ENCODE measurements at places on chromosomes 7 and 10.

DNA sequence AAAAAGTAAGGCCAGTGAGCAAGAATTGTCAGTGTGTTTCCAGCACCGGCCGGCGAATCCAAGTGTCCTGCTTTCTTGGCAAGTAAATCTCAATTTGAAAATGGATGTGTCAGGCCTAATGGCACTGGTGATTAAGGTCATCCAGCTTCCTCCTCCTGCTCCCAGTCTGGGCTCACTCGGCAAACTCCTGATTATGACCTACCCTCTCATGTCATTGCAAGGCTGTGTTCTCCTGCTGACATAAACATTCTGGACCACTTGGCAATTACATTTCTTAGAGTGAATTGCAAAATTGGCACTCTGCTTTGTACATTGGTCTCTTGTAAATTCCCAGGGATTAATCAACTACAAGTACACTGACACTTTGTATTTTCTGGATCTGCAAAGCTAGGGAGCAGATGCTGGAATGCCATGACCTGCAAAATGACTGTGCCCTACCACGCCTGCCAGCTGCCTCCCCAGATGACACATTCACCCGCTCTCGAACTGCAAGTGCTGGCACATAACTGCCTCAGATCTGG, 473.8 kb downstream of the KIF20B start:
- DNase-seq, result no peak

DNA sequence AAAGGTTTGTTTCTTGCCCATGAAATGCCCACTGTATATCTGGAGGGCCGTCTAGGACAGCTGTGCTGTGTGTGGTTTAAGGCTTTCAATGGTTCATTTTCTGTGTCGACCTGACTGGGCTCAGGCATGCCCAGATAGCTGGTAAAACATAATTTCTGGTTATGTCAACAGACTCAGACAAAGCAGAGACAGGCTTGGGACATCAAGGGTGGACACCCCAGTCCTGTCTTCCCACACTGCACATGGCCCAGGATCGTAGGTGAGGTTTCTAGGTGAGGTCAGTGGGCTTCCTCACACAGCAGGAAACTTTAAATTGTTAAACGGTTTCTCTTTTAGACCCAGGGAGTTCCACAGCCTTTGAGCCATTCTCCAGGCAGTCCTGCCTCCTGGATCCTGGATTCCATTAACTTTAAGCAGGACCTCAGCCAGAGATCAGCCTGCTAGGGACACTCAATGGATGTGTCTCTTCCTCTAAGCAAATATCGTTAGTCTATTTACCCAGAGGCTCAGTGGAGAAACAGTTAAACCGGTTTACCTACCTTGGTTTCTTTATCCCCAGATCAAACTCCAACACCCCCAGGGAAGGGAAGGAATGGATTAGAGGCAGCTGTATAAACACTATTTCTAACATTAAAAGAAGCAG, 66.4 kb downstream of the ST8SIA6 start:
- DNase-seq, result no peak

DNA sequence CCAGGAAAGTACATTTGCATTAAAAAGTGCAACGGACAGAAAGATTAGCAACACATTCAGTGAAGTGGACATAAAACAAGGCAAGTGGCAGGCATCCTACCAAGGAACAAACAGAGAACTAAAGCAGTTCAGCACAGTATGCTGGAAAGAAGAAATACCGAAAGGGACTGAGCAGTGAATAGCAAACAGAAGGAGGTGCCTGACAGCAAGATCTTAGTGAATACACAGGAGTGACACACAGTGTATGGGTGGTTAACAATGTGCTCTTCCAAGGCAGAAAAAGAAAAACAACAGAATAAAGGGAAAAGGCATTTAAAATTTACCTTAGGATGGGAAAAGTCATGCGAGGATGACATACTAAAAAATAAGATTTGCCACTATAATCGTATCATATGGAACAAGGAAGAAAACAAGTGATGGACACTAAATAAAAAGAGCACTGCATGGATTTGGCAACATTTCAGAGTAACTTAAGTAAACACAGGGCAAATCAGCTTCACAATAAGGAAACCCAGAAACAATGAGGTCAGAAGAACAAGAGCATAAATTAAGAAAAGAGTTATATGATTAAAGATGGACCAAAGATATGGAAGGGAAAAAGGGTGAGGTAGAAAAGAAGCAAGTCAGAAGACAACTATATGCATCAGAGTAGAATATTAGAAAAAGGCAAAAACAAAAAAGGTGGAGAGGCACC, 29.5 kb downstream of the MEST start:
- DNase-seq, result no peak

DNA sequence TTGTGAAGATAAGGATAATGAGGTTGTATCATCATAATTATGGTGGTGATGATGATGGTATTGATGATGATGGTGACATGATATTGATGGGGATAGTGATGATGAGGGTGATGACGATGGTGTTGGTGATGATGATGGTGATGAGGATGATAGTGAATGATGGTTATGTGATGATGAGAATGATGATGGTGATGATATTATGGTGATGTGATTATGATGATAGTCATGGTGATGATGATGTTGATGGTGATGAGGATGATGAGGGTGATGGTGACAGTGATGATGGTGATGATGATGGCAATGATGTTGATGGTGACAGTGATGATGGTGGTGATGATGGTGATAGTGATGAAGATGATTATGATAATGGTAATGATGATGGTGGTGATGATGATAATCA, 299.9 kb upstream of the ADARB2 start:
- no peak for DNase-seq
